A549 (cell line): ENCODE measurements at places on chromosomes 2 and 18.

- no peak for DNase-seq
These were observed 2.3 kb downstream of the ASB3 start for GRCh38 chr2:53784436-53784835.

GRCh38 chr2:17759805-17760204, 5.9 kb downstream of the GEN1 start:
- no peak for DNase-seq

- no peak for DNase-seq
These were observed 59.3 kb downstream of the KDM3A start for GRCh38 chr2:86500325-86501083.

- no peak for DNase-seq
These were observed 126.4 kb downstream of the GFPT1 start for GRCh38 chr2:69260666-69261065.

- DNase-seq: no peak
These were observed 1241.1 kb upstream of the ZEB2 start for GRCh38 chr2:145760781-145761649.
